ENCODE measurements at places on chromosomes 12 and 14.

DNA sequence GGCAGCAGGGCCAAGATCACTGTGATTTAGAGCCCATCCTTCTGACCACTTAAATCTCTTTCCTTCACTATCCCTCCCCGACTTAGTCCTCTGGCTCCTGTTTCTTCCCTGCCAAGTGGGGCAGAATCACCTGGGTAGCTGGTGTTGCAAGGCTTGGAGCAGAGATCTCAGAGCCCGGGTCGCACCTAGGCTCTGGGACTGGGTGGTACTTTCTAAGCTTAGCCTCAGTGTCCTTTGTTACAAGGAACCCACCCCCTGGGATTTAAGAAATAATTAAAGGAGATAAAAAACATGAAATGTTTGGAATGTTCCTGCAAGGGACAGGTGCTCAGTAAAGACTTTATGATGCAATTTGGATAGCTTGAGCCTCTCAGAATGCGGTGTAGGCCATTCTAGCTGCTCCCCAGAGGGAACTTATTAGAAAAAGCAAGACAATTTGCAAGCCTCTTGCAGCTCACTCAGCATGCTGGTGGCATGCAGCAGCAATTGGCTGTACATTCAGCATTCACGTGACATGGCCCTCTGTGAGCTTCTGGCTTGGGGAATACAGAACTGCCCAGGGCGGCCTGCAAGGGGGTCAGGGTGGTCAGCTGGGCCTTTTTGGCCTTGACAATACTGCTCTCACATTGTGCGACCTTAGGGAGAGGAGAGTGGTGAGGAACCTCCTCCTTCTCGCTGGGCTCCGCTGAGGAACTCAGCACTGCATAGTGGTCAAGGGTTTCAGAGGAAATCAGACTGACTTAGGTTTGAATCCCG is 16.8 kb downstream of the C14orf132 start:
- no peak for DNase-seq

GRCh38 chr12:93745286-93745685 is 68.1 kb downstream of the CRADD start:
- DNase-seq = no peak

DNA sequence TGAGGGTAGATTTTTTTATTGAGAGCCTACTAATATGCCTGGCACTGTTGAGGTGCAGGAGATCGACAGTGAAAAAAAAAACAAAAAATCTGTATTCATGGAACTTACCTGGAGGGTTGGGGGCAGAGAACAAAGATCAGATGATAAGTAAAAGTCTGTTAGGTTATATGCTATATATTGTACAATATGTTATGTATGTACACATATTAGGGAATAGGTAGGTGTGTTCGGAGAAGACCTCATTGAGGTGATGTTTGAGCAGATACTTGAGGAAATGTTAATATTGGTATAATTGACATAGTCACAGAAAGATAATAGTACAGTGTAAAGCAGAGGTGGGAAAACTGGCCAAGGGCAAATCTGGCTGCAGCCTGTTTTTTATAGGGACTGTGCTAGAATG is 5.6 kb downstream of the ARF6 start:
- peak; percentile 77 for DNase-seq

DNA sequence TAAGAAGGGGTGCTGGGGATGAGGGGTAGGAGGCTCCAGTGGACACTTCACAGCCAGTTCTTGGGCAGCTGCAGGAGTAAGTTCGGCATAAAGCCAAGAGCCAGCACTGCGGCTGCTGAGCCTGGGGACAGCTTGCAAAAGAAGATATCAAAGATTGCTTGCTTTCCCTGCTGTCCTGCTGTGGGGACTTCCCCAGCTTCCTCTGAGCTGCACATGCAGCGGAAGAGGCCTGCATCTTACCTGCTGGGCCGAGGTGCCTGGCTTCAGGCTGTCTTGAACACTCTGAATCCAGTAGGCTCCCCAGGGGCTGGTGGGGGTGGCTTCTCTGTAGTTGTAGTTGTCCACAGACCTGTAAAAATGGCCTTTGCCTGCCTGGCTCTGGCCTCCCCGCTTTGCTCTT is 1.3 kb downstream of the CHGA start:
- no peak for DNase-seq

DNA sequence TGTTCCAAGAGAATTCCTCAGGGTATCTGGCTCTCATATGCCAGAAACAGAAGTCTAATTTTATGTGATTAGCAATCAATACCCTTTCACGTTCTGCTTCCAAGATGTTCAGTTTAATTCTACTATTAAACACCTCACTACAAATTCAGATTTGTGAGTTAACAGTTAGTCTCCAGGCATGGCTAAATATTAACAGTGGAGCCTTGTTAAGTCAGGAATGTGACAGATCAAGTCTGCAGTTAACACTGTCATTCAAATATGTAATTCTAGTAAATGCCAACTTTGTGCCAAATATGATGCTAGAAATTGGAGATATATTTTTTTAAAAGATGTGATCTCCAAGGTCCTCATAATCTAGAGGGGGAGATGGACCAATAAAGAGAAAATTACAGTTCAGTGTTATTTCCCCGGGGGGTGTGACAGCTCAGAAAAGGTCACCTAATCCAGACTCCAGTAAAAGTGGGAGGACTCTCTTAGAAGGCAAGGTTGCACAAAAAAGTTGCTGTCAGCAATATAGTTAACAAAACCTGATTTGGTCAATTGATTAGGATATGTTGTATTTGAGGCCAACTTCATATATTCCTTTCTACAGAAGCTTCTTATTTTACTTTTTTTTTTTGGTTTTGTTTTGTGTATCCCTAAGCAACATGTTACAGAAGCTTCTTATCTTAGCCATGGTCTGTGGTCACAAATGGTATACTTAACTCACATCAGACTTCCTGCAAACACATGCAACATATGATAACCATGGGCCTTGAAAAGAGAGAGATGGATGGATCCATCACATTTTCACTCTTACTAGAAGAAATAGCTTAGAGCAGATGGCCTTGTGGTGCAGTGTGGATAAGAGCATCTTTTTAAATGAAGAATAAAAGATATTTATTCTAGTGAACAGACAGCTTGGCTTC is 18.4 kb upstream of the RNU6-7 start:
- no peak for DNase-seq

- DNase-seq = no peak
Observed at GRCh38 chr12:89573051-89573810, 47.4 kb upstream of the POC1B start.

DNA sequence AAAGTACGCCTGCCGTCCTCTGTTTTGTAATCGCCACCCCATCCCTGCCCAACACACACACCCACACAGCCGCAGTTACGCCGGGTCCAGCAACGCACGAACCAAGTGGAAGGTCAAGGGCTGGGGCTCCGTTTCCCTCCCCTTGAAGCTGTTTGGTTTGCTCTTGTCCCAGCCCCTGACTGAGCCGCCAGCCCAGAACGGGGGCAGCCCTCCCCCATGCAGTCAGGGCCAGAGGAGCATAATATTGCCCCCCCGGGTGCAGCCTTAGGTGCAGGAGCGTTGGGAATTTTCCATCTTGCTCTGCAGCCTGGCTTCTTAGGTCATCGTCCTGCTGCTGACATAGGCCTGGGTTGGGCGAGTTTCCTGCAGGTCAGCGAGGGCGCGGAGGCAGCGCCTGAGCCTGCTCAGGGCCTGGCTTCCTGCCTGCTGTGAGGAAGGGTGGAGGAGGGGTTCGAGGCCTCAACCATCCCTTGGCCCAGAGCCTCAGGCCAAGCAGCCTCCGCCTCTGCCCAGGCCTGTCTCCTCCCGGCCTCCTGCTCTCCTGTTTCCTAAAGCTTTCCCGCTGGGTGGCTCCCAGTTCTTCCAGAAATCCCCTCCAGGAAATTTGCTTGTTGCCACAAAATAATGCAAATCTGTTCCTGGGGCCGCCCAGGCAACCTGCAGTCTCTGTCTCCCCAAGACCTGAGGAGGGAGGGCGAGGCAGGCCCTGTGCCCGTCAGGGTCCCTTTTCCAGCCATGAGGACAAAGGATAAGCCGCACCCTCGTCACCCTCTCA is 44.5 kb downstream of the PSMA6 start:
- DNase-seq = peak; percentile 98

- DNase-seq = no peak
Observed at GRCh38 chr12:55933169-55933798, 2.3 kb downstream of the DGKA start.

GRCh38 chr12:116624516-116624915 is 65.3 kb downstream of the MAP1LC3B2 start:
- DNase-seq = no peak

GRCh38 chr12:1523558-1524050 is 70.8 kb downstream of the FBXL14 start:
- DNase-seq = no peak

- DNase-seq = no peak
Observed at GRCh38 chr12:48414021-48414420, 58.3 kb upstream of the ANP32D start.

All from NCI-H2029 treated with DMSO at 0.1 percent for 48 hours (cell line).